ENCODE measurements at places on chromosomes 6 and 20.

DNA sequence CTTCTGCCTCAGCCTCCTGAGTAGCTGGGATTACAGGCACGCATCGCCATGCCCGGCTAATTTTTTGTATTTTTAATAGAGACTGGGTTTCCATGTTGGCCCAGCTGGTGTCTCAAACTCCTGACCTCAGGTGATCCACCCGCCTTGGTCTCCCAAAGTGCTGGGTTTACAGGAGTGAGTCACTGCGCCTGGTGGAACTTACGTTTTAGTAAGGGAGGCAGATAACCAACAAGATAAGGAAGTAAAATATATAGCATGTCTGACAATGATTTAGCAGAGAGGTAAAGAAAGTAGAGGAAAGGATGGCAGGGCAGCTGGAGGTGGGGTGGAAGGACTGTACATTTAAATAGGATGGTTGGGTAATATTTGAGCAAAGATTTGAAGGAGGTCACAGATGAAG lies 12.8 kb upstream of the MYMX start:
- DNase-seq = no peak

DNA sequence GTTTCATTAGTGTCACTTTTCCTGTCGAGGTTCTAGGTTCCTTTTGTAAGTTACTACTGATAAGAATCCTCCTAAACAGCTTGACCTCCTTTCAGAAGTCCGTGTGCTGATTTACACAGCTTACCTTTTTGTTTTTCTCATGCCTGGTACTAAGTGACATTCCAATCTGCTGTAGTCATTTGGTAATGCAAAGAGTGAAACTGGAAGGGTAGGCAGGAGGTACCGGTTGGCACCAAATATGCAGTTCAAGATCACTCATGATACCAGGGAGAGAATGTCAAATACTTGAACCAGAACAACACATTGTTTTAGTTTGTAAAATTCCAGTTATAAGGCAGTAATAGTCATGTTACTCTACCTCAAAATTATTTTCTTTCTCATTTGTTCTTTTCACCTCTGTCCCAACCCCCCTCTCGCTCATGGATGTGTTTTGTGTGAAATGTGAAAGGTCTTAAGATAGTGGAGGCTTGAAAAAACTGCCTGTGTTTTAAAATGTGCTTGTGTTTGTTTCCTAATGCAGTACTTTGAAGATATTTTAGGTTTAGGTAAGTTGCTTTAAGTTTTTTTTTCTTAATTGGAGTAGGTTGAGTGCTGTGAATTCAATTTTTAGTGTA lies 23.2 kb downstream of the AFDN start:
- DNase-seq = no peak

- peak; percentile 11 for DNase-seq
Measured at GRCh38 chr6:53986165-53986720, 125.0 kb upstream of the MLIP start.

- no peak for DNase-seq
Measured at GRCh38 chr20:11432407-11432806, 485.3 kb upstream of the BTBD3 start.

DNA sequence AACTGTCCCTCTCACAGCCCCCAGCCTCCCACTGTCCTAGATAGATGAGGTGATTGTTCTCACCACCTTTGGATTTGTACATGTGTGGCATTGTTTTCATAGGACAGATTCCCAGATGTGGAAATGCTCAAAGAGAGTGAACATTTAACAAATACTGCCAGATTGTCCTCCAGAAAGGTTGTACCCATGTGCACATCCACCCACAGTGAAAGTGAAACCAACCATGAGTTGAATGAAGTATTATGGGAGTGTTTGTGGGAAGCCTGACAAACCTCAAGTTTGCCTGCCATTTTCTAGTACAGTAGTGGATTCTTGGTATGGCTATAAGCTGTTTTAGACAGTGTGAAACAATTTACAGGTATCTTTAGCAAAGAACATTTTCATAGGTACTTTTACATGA lies 42.7 kb downstream of the ANKRD6 start:
- DNase-seq = no peak

GRCh38 chr6:21265730-21266044 lies 327.9 kb upstream of the SOX4 start:
- DNase-seq = no peak

DNA sequence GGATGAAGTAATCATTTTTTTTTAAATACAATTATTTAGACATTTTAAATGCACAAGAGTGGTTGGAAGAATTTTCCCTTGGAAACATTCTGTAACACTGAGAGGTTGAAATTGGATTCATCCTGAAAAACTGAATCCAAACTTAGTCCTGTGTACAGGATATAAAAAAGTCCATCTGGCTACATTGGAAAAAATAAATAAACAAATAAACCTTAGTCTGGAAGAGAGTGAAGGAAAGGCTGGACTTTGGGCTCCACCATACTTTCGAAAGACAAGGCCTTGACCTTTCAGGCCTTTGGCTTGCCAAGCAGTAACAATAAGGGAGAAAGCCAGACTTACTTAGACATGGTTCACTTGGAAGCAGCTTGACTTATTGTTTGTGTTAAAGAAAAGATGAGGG lies 664.3 kb downstream of the TENT5A start:
- DNase-seq = no peak

- no peak for DNase-seq
Measured at GRCh38 chr6:16511040-16511660, 250.1 kb downstream of the ATXN1 start.

- DNase-seq = no peak
Measured at GRCh38 chr6:9131201-9131600, 695.9 kb upstream of the SLC35B3 start.

DNA sequence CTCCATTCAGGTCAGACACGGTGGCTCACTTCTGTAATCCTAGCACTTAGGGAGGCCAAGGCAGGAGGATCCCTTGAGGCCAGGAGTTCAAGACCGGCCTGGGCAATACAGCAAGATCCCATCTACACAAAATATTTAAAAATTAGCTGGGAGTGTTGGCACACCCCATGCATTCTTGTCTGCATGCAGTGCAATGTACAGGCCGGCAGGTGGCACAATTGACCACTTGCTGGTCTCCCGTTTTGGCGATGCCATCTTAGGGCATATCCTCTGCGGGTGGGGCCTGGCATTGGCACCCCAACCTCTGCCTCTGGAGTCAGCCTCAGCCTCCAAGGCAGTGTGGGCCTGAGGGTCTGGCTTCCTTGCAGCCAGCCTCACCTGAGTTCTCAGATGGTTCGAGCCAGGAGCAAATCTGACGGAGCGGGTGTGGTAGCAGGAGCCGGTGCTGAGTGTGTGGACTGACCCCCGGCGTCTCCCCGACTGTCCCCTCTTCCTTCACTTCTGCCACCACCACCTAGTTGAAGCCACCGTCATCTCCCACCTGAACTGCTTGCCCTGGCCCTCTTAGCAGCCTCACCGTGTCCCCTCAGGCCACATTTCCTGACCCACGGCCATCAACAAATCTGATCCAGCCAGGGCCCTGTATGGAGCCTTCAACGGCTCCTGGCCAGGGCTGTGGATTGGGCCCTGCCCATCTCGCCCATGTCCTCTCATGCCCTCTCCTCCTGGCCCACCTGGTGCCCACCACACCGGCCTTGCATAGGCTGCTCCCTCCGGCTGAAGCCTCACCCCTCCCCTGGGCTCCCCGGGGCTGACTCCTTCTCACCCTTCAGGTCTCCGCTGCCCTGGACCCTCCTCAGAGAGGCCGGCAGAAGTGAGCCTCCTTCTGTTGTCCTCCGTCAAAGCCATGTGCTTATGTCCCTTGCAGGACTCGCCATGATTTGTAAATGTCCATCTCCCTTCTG lies 44.0 kb downstream of the EFCAB8 start:
- DNase-seq = peak; percentile 61

GRCh38 chr6:5125152-5126006 lies 40.2 kb downstream of the PPP1R3G start:
- no peak for DNase-seq

GRCh38 chr20:56343861-56344381 lies 14.9 kb upstream of the FAM210B start:
- peak; percentile 71 for DNase-seq

DNA sequence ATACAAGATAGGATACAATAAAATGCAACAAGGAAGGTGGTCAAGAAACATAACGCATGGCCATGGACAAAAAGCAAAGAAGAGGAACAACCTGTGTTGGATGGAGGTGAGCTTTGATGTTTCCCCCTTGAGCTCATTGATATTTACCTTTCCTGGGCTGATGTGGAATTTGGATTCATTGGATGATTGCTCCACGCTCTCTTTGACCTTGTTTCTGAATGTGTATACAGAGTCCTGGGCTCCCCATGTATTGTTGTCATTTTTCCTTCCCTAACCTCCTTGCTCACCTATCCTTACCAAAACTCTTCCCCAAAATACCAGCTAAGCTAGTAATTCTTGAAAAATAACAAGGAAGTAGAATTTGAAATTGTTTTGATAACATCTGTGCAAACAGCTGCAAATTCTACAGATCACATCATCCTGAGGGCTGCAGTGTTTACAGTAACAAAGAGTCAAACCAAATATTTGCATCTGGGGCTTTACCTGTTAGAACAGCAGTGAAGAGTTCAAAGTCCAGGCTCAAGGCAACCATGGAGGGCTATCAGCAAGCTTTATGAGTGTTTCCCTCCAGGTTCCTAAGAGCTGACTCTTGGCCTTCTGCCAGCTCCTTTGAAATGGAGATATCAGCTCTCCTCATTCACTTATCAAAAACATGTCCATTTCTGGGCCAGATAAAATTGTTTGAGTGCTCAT lies 214.3 kb upstream of the MARCKS start:
- DNase-seq = peak; percentile 92

GRCh38 chr6:42429836-42430235 lies 21.9 kb downstream of the TRERF1 start:
- no peak for DNase-seq

DNA sequence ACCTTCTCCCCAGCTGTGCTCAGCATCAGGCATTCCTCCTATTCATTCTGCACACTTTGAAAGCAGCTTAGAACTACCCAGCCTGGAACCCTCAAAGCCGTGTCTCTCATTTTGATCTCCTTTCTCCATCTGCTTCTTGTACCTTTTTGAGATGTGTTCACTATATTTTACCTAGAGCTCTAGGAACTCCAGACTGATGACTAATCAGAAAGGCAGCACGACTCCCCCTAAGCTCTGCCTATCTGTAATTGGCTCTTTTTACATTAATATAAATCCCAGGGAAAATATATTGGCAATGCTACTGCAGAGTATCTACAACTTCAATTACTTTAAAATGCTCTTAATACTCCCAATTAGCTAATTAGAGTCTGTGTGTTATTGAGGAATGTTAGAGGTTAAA lies 671.5 kb downstream of the CBLN4 start:
- no peak for DNase-seq

GRCh38 chr6:125257351-125257750 lies 44.4 kb downstream of the HDDC2 start:
- DNase-seq = no peak

DNA sequence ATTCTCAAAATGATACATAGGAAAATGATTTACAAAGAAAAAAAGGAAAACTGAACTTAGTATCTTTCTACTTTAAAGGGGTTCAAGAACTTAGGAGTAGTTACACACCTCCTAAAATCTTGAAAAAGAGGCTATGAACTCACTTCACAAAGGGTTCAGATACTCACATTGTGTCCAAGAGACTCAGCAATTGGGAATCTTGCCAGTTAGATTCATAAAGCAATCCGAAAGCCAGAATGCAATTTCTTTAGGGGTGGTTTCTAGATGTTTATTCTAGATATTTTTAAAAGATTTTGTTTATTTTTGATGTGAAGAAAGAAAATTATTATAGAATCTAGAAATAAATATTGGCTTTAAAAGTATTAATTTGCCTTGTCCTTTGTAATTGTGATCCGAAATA lies 1.7 kb upstream of the MYB start:
- DNase-seq = no peak

DNA sequence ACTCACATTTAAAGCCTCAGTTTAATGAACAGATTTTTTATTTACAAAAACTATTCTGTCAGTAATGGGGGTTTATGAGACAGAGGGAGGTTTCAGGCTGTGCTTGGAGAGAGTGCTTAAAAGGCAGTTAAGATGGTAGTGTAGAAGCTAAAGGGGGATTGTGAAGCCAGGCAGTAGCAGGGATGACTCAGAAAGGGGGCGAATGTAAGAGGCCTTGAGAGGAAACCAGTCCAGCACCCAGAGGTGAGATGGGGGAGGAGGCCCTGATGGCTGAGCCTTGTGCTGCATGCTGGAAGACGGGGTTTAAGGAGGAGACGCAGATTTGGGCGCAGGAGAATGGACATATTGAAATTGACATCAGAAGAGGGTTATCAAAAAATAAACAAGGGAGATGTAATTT lies 6.6 kb upstream of the SERPINB9 start:
- DNase-seq = no peak

DNA sequence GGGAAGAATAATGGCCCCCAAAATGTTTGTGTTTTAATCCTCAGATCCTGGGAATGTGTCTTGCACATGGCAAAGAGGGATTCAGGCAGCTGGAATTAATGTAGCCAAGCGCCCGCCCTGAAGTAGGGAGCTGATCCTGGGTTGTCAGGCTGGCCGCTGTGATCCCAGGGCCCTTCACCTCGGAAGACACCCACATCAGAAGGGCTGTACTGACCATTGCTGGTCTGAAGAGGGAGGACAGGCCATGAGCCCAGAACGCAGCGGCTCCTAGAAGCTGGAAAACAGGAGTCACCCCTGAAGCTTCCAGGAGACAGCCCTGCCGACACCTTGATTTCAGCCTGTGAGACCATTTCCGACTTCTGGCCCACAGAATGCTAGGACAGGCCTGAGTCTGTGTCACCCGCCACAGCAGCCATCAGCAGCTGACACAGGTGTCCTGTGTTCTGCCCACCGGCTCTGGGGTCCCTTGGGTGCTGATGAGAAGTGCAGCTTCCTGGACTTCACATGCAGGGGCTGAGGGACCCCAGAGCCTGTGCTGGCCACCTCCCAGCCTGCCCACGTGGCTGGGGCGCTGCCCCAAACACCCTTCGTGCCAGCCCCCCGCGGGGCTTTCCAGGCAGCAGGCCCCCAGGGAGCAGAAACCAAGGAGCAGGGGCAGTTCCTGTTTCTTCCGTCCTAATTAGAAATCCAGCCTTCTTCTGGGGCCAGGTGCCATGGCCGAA lies 86.3 kb downstream of the ERMARD start:
- DNase-seq = no peak

GRCh38 chr20:5657190-5657875 lies 92.9 kb upstream of the SHLD1 start:
- no peak for DNase-seq

- no peak for DNase-seq
Measured at GRCh38 chr6:154621686-154622085, 111.2 kb upstream of the CNKSR3 start.

GRCh38 chr6:5729080-5729434 lies 277.7 kb downstream of the NRN1 start:
- DNase-seq = no peak

- DNase-seq = no peak
Measured at GRCh38 chr20:45085289-45085688, 15.6 kb downstream of the KCNS1 start.

- peak; percentile 77 for DNase-seq
Measured at GRCh38 chr6:37048851-37049757, 43.6 kb downstream of the FGD2 start.

DNA sequence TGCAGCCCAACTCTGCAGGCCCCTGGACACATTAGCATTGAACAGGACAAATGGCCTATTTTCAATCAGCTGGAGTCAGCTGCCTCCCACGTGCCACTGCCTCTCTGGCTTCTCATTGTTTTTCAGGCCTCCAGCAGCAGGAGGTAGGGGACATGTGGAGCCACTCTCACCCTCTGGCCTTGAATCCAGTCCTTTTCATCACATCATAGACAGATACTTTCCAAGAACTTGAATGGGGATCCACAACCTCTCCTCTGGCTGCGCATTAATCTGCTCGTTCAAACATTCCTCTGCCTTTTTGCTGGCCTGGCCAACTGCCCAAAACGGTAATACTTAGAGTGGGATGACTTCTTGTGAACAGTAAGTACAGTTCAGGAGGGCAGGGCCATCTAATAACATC lies 592.3 kb downstream of the PKHD1 start:
- DNase-seq = no peak
